ENCODE measurements at places on chromosomes 2 and 18. TPM values are rescaled to one million over a fixed set of nuclear protein-coding genes. Genes with fewer than 3 reads are reported as not detected.

The EMX1 gene
- total RNA-seq = not detected

The ZAP70 gene
- total RNA-seq = not detected

The TSPYL6 gene
- not detected for total RNA-seq

The TMEM247 gene
- total RNA-seq = not detected

The IAH1 gene
- 71.5 TPM for total RNA-seq

The MYOM1 gene
- 0.13 TPM for total RNA-seq

The BMP10 gene
- not detected for total RNA-seq

The CAPN14 gene
- total RNA-seq = not detected

The GALNT1 gene
- total RNA-seq = 64.6 TPM

The ORC2 gene
- total RNA-seq = 8.0 TPM

The BAZ2B gene
- 14.5 TPM for total RNA-seq

The TXNDC2 gene
- total RNA-seq = 0.64 TPM

The SKA1 gene
- total RNA-seq = 3.7 TPM

The DSC2 gene
- 1.7 TPM for total RNA-seq

The GLI2 gene
- total RNA-seq = 15.1 TPM

The CSRNP3 gene
- total RNA-seq = 1.0 TPM

The SCN2A gene
- total RNA-seq = 0.26 TPM

The GMCL1 gene
- 7.0 TPM for total RNA-seq

The COL4A4 gene
- total RNA-seq = 0.91 TPM

The BUB1 gene
- total RNA-seq = 31.0 TPM

The PPP1R1C gene
- total RNA-seq = 0.96 TPM

The SERPINB11 gene
- not detected for total RNA-seq

The CYRIA gene
- total RNA-seq = 1.9 TPM

The FANCL gene
- 7.8 TPM for total RNA-seq

The OR6B2 gene
- total RNA-seq = not detected

The ZC3H6 gene
- 6.8 TPM for total RNA-seq

The SERPINB7 gene
- not detected for total RNA-seq

The RRM2 gene
- total RNA-seq = 60.6 TPM

The ERICH2 gene
- total RNA-seq = not detected

The NEURL3 gene
- total RNA-seq = not detected

The NPHP1 gene
- 2.8 TPM for total RNA-seq

The GALNT14 gene
- total RNA-seq = 0.56 TPM

The PLEK gene
- not detected for total RNA-seq

The UGT1A7 gene
- total RNA-seq = not detected

The FAM124B gene
- total RNA-seq = 0.26 TPM

The ANKZF1 gene
- total RNA-seq = 33.2 TPM

All from epithelial cell of alveolus of lung (primary cell).